ENCODE measurements at places on chromosomes 16 and 17. TPM values are rescaled to one million over a fixed set of nuclear protein-coding genes. Genes with fewer than 3 reads are reported as not detected.

DNA sequence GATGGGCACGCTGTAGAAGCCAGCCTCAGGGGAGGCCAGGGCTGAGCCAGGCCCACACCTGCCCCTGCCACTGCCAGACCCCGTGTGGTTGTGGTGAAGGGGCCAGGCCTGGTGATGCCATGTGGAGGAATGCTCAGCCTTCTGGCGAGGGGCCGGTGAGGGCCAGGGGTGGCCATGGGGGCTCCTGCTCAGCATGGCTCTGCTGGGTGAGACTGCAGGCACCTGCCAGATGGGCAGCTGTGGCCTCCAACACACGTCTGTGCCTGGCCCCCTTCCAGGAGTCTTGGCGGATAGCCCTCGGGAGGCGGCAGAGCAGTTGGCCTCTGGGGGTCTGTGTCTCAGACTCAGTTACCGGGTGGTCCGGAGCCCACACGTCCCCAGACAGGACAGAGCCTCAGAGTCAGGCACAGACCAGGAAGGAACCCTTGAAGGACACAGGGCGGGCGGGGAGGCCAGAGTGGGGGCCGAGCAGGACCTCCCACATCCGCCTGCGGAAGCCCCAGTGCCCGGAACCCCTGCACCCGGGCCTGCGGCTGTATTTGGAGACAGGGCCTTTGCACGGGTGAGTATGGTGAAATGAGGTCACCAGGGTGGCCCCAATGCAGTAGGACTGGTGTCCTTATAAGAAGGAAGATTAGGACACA, 22.5 kb upstream of the CHMP6 start:
- DNase-seq = no peak

KRT12 gene
- total RNA-seq = not detected

DNA sequence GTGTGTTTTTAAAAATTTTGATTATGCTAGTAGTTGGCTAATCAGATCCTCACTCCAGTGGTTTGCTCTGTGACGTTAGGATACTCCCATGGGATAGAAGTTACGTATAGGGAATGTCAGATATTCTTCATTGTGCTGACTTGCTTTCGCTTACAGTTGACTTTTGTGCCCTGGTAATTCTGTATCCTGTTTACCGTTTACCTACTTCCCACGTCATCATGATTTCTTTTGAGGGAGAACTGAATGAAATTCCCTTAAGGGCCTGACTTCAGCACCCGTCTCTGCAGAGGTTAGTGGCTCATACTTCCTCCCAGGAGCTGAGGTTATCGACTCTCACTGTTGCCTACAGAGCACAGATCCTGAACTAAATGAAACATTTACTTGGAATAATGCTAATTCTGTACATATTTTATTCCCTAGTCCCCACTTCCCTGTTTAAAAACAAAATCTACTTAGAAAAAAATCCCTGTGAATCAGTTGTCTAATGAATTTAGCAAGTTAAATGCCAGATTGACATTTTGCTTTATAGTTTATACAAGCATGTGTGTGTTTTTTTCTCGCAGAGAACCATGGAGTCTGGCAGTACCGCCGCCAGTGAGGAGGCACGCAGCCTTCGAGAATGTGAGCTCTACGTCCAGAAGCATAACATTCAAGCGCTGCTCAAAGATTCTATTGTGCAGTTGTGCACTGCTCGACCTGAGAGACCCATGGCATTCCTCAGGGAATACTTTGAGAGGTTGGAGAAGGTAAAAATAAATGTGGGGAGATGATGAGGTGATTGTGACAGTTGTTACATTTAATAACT, 2.8 kb downstream of the PRKAR1A start:
- peak; percentile 17 for DNase-seq

GRCh38 chr17:83201206-83202001, 122.0 kb downstream of the METRNL start:
- DNase-seq = no peak

- DNase-seq = peak; percentile 20
Observed at GRCh38 chr17:14580499-14580898, 279.6 kb downstream of the HS3ST3B1 start.

GRCh38 chr17:81396722-81397313, 1.6 kb downstream of the BAHCC1 start:
- DNase-seq = peak; percentile 57

GRCh38 chr16:4306470-4307214, 9.2 kb upstream of the GLIS2 start:
- no peak for DNase-seq

Data from LHCN-M2 (cell line).